Fibroblast of skin of right biceps (primary cell): ENCODE measurements at places on chromosomes 7 and 10.
A peak's percentile ranks its signal among the peaks of the same experiment; 100 is the strongest.

- no peak for DNase-seq
These were observed 139.0 kb downstream of the DOCK4 start for GRCh38 chr7:112067200-112067599.

DNA sequence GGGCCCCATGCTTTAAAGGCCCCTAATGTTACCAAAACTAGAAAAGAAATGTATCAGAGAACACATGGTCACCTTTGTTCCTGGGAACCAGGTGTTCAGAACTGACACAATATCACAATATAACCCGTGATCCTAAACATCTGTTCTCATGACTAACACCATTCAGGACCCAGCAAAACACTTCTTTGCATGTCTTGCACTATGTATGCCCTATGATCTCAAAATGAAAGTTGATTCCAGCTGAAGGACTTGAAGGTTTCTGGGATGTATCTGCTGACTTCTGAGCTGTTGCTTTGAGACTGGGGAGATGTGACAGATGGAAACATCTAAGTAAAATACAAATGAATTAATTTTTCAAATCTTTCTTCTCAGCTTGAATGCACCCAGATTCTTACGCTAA is 37.5 kb upstream of the PIK3CG start:
- no peak for DNase-seq

- no peak for DNase-seq
These were observed 3.3 kb upstream of the NEUROG3 start for GRCh38 chr10:69576334-69577011.

DNA sequence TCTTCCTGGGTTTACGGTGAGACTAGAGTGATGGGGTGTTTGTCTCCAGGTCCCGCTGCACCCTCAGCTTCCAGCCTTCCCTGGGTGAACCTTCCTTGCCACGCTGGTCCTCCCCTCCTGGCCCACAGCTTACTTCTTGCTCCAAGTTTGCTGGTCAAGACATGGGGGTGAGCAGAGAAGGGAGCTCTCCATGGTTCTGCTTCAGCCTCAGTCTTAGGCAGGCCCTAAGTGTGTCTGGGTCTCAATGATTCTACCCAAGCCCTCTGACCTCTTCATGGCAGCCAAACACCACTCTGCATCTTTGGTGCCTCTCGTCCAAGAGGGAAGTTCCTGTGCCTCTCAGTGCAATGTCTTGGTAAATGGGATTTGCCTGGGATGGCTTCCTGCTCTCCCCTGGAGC is 356.5 kb upstream of the KLF6 start:
- peak; percentile 28 for DNase-seq

DNA sequence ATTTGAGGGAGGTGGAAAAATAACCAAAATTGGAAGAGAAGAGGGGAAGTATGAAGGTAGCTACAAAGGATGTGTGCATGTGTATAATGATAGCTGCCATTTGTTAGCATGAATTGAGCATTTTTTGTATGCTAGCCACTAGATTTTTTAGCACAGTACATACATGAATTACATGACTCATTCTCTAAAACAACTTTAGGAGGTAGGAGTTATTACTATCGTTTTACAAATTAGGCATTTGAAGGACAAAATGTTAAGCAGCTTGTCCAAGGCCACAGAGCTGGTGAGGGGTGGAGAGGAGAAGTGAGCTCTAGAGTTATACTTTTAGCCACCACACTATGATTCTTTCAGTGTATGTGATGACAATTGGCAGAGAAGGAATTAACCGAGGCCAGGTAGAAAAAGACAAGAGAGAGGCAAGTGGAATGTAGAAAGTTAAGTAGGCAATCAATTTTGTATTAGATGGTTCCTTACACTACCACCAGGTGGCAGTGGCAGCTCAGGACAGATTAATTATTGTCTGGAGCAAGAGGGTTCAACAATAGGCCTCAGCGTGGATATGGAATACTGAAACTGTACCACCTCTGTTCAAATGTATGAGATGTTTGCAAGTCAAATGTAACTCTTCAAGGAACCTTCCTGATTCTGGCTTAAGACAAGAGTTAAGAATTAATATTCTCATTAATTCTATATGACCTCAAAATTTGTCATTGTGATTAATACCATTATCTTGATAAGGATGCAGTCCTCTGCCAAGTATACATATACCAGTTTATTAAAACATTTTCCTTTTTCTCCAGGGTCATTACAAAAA is 128.0 kb downstream of the MBL2 start:
- DNase-seq, result peak; percentile 55
